ENCODE measurements at places on chromosomes 12 and 14. TPM values are rescaled to one million over a fixed set of nuclear protein-coding genes. Genes with fewer than 3 reads are reported as not detected.

DNA sequence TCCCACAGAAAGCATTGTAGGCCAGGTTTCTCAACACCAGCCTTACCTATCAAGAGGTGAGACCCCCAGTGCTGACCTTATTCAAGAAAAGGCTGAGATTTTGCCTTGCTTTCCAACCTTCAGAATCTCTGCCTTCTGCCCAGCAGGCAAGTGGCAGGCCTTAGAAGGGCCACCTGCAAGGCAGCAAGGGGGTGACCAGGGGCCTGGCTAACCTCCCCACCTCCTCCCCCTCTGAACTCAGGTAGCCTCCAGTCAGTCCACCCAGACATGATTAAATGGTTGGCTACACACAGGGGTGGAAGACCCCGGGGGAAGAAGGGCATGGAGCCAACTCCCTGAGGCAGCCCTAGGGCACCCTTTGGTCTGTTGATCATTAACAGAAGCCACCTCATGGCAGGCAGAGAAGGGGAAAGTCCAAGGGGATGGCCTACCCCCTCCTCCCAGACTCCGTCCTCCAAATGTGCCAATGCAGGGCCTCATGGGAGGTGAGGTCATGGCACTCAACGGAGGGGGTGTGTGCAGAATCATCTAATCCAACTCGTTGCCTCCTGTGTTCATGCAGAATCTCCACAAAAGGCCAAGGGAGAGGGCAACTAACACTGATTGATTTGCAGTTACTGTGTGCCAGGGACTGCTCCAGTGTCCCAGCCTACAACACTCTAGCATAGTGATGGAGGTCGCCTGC lies 8.5 kb downstream of the ZFP36L1 start:
- DNase-seq, result peak; percentile 86

DNA sequence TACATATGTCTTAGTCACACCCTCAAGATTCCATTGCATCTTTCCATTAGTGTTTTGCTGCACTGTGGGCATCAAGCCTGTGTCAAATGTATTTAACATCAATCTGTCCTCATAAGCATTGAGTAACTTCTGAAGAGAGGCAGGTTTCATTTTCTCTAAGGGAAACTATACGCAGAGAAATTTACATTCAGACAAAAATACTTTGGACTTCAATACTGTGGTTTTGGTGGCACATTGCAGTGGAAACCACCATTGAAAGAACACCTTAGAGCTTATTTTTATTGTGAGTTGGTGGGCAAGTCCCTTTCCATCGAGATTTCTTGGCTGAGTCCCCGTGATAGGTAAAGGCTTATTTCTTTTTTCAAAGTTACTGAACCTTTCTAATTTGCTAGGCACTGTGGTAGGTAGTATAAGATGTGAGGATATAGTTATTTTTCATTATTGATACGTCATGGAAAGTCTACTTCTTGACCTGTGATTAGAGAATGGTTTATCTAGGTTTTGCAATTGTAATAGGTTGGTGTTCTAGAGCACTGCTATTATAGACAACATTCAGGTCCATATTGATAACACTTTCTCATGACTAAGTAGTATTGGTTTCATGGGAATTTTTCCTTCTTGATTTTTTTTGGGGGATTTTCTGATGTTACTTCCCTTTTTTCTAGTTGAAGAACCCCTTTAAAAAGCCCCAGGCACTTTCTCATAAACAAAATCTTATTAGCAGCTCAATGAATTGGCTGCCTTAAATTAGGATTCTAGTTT lies 81.9 kb downstream of the CFAP54 start:
- no peak for DNase-seq

- DNase-seq, result no peak
Measured at GRCh38 chr14:94088516-94088915, 7.4 kb downstream of the IFI27L1 start.

GRCh38 chr12:5768581-5769196 lies 176.4 kb downstream of the ANO2 start:
- no peak for DNase-seq

GRCh38 chr14:51609955-51610283 lies 41.8 kb upstream of the FRMD6 start:
- no peak for DNase-seq

- DNase-seq, result no peak
Measured at GRCh38 chr12:67568055-67568454, 80.5 kb upstream of the DYRK2 start.

DNA sequence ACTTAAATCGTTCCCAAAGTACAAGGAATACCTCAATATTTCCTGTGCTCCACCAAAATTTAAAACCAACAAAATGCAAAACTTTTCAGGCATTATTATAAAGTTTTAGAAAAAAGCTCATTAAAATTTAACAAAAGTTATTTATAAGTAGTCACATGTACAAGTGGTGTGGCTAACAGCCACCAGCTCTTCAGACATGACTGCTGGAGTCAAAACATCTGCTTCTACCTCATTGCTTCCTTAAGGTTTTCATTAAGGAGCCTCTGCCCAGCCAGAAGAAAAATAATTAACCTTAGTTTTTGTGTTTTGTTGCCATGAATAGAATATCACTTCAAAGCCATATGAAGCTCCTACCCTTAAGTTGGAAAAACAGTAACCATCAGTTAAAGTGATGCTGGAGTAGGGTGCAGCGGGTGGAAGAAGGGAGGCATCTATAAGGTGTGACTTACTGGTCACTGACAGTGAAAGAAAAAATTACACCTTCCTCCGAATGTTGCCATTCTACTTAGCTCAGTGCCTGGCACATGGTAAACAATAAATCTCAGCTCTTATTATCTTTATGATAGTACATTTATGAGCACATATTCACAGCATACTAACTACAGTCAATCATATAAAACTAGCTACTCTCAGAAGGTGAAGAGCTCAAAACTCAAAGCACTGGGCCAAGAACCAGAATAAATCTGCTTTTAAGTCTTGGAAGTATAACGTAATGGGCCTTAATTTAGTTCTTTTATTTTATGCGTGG lies 57.7 kb downstream of the GALC start:
- DNase-seq, result no peak

DNA sequence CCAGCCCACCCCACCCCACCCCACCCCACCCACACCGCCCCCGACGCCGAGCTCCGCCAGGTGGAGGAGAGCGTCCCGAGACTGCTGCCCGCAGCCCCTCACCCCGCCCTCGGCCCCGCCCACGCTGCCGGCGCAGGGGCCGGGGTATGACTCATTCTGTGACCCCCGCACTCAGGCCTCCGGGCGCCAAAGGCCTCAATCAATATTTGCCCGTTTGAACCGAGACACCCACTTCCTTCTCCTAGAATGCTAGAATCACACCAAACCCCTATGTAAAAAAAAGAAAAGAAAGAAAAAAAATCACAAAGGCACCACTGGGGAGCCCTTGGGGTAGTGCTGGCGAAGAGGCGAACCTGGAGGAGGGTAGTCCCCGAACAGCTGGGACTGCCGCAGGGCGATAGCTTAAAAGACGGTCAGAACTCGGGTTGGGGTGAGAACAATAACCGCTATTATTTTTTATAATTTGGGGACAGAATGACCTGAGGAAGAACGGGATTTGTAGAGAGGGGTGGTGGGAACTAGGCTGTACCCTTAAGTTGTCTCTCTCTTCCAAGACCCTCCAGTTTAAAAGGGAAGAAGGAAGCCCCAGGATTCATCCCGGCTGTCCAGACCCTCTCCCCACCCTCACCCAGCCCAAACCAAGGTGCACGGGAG lies 894 bp downstream of the KRT8 start:
- no peak for DNase-seq

GRCh38 chr14:93888995-93889394 lies 38.1 kb upstream of the FAM181A start:
- DNase-seq, result no peak

DNA sequence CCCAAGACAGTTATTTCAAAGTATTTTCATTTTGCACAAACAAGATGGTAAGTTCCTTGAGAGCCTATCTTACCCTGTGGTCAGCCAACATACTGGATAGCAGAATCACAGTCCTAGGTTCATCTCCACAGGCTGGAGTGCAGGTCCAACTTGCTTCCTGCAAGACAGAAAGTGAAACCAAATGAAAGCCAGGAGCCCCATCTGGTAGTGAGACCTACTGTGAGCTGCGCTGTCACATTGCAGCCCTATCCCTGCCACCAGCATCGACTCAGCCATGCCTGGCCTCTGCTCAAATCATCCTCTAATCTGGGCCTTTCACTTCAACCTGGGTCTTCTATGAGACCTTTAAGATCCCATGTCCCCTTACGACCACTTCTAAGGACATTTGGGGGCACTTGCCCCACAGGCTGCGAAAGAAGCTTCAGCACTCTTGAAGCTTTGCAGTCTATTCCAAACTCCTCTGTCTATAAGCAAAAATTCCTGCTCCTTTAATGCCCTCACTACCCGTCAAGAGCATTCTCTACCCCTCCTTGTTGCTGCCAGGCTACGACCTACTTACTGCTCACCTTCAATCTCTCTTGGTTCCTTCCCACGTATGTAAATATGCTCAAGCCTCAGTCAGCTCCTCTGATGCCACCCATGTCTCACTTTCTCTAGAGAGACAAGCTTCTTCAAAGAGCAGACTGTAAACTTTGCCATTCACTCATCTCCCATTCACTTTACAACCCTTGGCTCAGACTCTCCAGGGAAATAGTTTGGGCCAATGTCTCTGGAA lies 55.9 kb upstream of the TSPAN11 start:
- no peak for DNase-seq

DNA sequence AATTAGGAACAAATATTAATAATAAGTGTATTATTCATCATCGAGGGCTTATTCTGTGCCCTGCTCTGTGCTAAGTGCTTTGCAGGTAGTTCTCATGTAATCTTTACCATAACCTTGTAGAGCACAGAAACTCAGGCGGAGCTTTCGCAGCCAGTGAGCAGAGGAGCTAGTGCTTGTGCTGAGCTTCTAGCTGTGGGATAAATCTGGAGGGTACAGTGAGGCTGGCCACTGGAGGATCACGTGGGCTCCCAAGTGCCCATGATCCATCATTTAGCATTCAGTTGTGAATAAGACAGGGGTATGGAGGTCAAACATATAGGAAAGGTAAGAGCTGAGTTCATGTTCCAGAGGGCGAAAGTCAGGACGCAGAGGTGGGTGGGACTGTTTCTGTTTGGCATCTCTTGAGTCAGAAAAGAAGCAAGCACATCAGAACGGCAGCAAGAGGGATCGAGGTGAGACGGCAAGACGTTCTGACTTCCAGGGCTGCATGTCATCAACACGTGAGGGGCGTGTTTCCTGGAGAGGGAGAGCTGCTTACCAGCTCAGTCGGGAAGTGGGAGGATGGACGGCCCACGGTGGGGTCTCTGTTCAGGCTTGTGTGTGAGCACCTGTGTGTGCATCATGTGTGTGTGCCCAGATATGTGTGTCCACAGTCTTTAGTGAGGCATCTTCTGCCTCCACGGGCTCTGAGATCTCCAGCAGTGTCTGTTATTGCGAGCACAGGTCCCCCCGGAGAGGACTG lies 16.8 kb upstream of the KRT80 start:
- DNase-seq, result no peak

Gene ACACB
- polyA plus RNA-seq, result 14.8 TPM

Gene NR4A1
- polyA plus RNA-seq, result 9.5 TPM

Gene IL31
- polyA plus RNA-seq, result not detected

Gene SMIM41
- polyA plus RNA-seq, result 0.73 TPM
